Transverse colon (tissue), 4 donors: ENCODE measurements at places on chromosomes 3 and 15. TPM values are rescaled to one million over a fixed set of nuclear protein-coding genes. Genes with fewer than 3 reads are reported as not detected.
A peak's percentile ranks its signal among the peaks of the same experiment; 100 is the strongest.

DNA sequence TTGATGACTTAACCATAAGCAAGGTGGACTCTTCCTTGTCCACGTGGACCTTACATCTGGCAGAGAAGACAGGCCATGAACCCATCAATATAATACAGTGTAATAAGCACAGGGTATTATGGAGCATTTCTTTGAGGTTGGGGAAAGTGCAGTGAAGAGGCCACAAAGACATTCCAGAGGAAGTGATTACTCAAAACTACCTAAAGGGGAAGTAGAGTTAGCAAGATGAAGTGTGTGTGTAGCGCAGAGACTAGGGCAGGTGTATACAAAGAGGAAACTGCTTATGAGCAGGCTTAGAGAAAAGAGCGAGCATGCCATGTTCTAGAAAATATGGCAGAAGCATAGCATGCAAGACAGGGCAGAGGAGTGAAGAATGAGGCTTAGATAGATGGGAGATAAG, 17.9 kb downstream of the CP start:
- DNase-seq, result no peak

DNA sequence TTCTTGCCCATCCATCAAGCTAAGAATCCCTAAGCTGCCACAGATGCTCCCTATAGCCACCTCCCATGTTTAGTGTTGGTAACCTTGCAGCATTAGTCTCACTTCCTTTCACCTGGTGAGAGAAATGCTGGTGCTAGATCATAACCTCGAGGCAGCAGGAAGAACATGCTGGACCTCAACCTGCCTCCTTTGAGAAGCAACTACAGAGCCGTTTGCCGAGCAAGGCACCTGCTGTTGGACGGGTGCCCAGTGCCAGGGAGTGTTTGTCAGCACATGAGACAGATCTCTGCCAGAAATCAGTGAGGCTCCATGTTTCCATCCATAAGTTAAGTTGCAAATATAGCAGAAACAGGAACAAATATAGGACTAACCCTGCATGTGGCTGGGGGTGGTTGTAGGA, 955.7 kb downstream of the TUSC7 start:
- DNase-seq, result peak; percentile 17

GRCh38 chr15:49908236-49908932, 210.6 kb downstream of the ATP8B4 start:
- no peak for DNase-seq

DNA sequence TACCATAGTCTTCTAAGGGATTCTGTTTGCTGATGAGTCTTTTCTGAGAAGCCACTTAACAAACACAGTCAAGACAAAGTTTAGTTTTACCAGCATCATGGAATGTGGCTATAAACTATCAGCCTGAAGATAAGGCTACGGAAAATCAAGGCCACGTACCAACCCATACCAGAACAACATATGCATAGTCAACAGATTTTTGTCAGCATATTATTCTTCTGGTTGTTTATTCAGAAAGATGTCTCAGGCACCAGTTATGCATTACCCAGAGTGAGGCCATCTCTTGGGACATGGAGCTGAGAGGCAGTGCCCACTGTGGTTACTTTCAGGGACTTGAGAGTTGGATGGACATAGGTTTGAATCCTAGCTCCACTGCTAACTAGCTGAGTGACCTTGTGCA, 60.4 kb downstream of the SOX2 start:
- no peak for DNase-seq

- DNase-seq, result no peak
These were observed 223.9 kb downstream of the NR1D2 start for GRCh38 chr3:24168977-24169376.

Gene HHATL
- not detected for total RNA-seq

Gene ZWILCH
- total RNA-seq, result 4.0 TPM

Gene NOX5
- not detected for total RNA-seq
